ENCODE measurements at places on chromosomes 6 and 20.

DNA sequence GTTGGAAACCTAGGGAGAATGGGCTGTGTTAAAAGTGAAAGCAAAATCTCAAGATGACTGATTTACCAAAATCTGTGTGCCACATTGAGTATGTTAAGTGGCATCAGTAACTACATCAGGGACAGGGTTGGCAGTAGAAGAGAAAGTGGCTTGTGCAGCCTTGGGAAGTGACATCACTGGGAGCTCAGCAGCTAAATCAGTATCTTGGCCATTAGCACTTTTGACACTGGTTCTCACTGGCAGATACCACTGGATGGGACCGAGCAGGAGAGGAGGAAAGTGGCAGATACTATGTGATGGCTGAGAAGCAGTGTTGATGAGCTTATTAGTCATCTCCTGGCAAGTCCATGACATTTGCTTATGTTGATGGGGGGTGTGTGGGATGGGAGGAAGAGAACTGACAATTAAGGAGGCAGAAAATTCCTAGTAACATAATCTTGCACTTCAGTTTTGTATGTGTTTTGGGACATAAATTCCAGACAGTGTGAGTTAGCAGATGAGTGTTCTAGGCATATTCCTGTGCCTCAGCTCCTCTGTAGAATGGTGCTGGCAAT lies 322.2 kb downstream of the SOX4 start:
- DNase-seq, result no peak

DNA sequence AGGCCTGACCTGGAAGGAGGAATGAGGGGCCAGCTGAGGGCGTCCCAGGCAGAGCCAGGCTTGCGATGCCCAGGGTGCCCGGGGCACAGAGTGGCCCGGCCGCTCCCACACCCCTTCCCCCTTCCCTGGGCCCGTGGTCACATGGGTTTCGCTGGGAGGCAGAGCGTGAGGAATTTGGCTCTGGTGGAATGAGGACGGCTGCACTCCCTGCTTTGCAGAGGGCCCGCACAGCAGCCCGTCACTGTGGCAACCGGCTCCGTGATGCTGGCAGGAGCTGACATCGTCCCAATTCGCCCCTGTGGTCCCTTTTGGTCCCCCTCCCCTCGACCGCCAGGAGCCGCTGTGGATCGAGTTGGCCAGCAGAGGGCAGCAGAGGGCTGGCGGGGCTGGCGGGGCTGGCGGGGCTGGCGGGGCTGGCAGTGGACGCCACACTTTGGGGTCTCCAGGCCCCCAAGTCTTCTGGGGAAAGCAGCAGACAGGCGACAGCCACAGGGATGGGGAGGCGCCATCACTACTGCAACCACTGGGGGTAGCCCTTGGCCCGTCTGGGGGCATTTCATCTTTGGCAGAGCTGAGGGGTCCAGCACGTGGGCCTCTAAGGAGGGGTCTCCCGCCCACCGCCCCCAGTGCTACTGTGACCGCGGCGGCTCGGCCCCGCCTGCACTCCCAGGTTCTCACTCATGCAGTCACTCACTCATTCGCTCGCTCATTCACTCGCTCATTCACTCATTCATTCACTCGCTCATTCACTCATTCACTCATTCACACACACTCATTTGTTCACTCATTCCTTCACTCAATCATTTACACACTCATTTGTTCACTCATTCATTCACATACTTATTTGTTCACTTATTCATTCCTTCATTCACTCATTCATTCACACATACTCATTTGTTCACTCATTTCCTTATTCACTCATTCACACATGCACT lies 49.7 kb upstream of the BHLHE23 start:
- no peak for DNase-seq

GRCh38 chr20:48823960-48824498 lies 3.8 kb downstream of the PREX1 start:
- no peak for DNase-seq

GRCh38 chr6:21309807-21310221 lies 283.7 kb upstream of the SOX4 start:
- no peak for DNase-seq

DNA sequence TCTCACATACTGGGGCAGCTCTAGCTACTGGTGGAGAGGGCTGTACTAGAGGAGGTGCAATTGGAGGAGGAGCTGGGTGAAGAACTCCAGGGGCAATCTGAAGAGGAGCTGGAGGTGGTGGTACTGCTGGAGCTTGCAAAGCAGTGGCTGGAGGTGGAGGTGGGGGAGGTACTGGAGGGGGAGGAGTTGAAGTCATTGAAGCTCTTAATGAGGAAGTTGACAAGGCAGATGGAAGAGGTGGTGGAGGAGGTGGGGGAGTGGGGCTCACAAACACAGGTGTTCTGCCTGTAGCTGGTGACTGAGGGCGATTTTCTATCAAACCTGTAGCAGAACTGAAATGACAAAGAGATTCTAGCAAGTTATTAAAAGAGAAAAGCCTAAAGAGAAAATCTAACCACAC lies 77.6 kb downstream of the WASF1 start:
- no peak for DNase-seq

- no peak for DNase-seq
These were observed 56.5 kb upstream of the CCN2 start for GRCh38 chr6:132007474-132008190.

GRCh38 chr6:50147371-50147770 lies 97.6 kb upstream of the DEFB112 start:
- no peak for DNase-seq

DNA sequence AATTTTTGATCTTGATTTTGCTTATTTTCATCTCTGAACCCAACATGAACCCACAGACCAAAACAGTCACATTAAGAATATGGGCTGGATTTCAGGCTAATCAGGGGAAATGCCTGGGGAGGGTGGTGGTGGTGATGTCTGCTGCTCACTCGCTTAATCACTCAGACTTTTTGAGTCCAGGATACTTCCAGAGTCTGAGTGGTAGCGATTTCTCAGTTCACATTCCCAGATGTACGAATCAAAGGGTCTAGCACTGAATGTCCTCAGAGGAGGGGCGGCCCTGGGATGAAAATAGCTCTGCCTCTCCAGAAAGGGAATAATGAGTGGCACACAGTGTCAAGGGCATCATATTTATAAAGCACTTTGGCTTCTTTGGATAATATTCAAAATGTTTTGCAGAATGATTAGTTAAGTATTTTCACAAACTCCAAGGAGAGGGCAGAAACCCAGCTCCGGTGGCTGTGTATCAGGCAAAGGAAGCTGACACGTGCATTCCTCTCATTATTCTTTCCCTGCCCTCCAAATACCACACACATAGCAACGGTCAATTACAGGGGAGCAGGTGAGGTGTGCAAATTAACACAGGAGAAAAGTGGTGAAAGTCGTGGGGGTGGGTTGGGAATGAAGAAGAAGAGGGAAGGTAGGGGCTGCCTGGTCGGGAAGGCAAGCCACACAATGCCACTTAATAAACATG lies 345.2 kb upstream of the RSPO3 start:
- DNase-seq, result no peak

Measured in NCI-H2081 treated with DMSO at 0.1 percent for 48 hours (cell line).